ENCODE measurements at places on chromosomes 2 and 18.

DNA sequence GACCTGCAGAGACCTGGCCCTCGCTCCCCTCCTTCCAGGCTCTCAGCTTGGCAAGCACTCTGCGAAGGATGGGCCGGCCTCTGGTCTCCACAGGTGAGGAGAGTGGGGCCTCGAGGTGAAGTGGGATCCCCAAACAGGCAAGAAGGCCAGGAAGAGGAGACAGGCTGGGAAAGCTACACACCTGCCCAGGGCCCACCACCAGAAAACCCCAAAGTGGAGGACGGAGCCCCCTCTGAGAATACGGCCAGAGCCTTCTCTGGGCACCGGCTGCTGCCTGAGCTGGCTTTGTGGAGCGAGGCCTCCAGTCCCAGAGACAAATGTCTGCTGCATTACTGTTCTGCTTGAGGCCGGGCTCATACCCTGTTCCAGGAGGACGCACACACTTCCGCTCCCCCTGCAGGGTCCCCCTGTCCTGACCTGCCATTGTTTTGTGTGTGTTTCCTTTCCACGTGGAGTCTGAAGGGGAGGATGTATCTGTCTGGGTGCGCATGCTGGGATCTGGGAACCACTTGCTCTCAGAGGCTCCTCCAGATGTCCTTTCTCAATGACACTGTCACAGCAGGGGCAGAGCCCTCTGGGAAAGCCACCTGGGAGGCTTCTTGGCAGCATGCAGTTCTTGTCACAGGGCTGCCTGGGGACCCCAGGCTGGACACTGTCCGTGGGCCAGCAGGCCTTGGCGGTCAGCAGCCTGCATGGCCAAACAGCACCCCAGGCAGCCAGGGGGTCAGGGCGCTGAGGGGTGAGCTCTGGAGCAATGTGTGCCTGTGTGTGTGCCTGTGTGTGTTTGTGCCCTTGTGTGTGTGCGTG, 20.8 kb downstream of the KCNF1 start:
- DNase-seq, result no peak

DNA sequence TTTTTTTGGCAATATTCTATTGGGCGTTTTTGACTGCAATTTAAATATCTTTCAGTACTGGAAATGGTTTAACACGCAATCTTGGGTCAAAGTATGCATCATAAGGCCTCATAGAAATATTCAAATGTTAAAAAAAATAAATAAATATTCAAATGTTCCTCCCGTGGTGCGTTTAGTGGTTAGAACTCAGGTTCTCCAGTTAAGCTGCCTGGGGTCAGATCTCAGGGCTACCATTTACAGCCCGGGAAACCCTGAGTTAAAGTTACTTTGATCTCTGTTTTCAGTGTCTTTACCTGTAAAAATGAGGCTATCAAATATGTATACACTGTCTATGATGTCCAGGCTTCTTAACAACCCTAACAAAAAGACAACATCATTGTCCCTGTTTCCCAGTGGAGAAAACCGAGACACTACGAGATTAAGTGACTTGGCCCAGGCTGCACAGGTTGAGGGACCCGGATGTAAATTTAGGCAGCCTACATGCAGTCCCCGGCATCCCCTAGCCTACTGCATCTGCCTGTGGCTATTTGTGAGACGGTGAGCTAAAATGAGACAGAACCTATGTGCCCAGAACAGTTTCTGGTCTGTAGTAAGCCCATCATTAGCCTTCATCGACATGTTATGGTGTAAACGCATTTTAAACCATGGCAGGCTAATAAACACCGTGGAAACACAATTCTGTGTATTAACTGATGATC, 1.7 kb downstream of the FHL2 start:
- DNase-seq, result no peak

GRCh38 chr18:54388203-54389142, 30.8 kb downstream of the C18orf54 start:
- DNase-seq, result no peak

- DNase-seq, result no peak
Observed at GRCh38 chr2:128787616-128788015, 468.9 kb upstream of the HS6ST1 start.

GRCh38 chr2:152479282-152479681, 144.3 kb downstream of the FMNL2 start:
- no peak for DNase-seq

- DNase-seq, result no peak
Observed at GRCh38 chr18:52343731-52344340, 3.8 kb downstream of the DCC start.

- DNase-seq, result no peak
Observed at GRCh38 chr18:23267447-23267776, 132.1 kb downstream of the CABLES1 start.

- no peak for DNase-seq
Observed at GRCh38 chr18:65436430-65436829, 314.4 kb upstream of the CDH7 start.

- DNase-seq, result no peak
Observed at GRCh38 chr2:43215673-43216255, 10.6 kb downstream of the ZFP36L2 start.

GRCh38 chr2:68832233-68832869, 38.8 kb downstream of the BMP10 start:
- DNase-seq, result no peak

DNA sequence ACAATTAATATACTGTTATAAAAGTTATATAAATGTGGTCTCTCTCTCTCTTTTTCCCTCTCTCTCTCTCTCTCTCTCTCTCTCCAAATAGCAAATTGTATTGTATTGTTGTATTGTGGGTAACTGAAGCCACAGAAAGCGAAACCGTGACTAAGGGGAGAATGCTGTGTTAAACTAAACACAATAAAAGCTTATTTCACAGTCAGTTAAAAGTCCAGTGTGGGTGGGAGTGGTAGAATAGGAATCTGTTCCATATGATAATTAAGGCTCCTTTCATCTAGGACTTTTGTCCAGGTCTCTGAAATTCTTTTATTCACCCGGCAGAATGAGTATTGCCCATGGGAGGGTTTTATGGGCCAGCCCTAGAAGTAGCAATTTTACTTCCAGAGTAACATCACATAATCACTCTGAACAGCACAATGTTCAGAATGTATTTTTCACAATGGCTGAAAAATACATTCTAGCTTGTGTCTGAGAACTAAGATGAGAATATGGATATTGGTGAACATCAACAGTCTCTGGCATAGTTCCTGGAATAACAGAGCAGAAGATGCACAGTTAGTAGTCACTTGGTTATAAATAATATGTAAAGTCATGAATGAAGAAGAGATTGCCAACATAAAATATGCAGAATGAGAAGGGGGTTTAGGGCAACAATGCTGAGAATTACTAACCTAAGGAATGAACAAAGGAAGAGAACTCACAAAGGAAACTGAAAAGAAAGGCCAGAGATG, 399.1 kb downstream of the PLCL1 start:
- DNase-seq, result no peak

GRCh38 chr2:239003624-239004273, 155.9 kb downstream of the TWIST2 start:
- no peak for DNase-seq

DNA sequence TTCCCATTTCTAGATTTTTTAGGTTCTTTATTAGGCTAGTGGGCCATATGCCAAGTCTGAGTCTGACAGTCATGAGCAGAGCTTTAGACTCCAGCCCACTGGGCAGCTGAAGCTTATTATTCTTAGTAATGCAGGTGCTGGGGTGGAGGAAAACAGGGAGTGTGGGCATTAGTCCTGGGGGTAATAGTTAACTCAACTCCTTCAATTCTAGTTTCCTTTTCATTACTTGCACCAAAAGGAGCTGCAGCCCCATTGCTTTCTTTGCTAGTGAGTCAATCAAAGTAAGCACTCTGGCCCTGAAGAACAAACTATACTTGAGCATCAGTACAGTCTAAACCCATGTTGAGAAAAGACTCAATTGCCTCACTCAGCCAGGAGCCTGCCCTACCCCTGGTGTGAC, 35.5 kb downstream of the ICOS start:
- no peak for DNase-seq

- DNase-seq, result no peak
Observed at GRCh38 chr2:239339726-239340601, 60.9 kb downstream of the HDAC4 start.

DNA sequence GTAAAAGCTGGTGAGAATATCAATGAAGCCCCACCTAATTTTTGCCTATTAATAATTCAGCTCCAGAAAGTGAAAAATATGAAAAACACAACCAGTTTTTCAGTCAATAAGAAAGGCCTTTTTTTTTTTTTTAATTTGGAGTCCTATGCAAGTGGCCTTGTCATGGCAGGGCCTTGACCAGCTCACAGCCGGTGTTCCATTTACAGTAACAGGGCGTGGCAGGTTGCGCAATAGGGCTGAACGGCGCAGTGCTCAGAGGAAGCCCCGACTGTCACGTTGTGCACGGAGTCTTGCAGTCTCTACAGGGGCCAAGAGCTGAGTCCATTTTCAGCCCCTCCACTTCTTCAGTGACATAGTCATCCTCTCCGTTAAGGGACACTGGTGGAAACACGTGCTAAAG, 184.1 kb upstream of the FN1 start:
- no peak for DNase-seq

DNA sequence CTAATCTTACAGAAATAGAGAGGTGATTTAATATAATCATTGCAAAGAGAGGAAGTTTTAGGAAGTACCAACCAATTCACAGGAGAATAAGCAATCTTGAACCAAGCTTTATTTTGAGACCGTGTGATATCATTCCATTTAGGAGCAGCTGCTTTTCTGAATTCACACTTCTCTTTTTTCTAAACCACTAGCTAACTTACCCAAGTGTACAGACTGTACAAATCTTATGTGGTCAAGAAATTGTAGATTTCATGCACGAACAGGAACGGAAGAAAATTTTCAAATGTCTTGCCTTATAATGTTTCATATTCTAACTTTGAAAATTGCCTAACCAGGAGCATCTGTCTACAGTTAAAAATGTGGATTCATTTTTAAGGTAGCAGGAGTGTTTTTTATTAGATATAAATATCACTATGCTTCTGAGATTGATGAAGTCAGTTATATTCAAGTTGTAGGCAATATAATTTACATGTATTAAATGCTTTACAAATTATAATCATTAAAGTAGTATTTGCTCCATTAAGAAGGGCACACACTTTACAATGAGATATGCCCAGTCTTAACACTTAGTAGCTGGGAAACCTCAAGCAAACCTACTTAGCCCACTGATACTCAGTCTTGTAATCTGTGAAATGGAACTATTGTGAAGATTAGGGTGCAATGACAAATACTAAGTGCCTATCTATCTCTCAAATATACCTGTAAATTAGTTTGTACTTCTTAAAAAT, 302.2 kb upstream of the STON1 start:
- DNase-seq, result no peak

- DNase-seq, result no peak
Observed at GRCh38 chr2:38825956-38826355, 47.9 kb downstream of the GEMIN6 start.

- DNase-seq, result no peak
Observed at GRCh38 chr2:3211256-3212060, 166.2 kb downstream of the EIPR1 start.

DNA sequence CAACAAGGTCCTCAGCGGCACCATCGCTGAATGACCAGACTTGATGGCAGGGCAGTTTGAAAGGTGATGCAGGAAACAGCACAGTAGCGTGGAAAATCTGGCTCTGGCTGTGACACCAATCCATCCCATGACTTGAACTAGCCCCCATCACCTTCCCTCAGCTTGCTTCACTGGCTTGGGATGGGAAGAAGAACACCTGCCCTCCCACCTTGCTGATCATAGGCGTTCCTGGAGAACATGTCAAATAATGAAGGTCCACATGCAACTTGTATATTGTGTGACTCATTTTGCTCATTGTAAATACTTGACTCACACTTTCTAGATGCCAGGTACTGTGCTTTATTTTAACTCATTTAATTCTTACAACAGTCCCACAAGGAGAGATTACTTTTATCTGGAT, 292.4 kb upstream of the SPRED2 start:
- no peak for DNase-seq

DNA sequence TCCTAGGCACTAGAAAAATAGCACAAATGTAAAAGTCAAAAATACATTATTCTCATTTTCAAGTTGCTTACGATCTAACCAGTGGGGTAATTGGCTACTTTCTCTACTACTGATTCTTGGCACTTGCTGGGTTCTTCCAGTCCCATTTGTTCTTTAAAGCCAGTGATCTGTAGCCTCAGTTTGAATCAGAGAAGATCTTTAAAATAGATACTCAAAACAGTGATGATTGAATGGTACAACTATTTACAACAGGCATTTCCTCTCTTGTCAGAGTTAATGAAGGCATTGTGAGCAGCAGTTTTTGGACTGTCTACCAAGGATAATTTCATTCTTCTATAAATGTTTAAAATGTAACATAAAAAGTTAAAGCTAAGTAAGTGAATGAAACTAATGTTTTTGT, 128.3 kb upstream of the FSIP2 start:
- no peak for DNase-seq

DNA sequence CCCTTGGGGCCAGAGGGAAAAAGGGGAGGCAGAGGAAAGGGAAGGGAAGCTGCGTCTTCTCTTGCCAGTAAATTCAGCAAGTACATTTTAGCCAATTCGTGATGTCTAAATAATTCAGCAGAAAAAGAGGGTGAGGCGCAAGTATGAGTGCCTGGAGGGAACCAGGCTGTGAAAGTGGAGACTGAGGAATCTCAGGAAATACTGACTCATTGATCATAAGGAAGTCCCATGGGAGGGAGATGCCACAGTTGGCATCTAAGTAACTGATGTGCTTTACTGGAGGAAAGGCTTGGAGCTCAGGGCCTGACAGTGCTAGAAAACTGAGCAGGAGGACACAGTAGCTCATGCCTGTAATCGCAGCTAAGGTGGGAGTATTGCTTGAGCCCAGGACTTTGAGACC, 31.1 kb downstream of the KIF5C start:
- DNase-seq, result no peak

Measured in activated CD8-positive, alpha-beta memory T cell treated with anti-CD3 and anti-CD28 coated beads for 1 hour (primary cell).